ENCODE measurements at places on chromosomes 1 and 21. TPM values are rescaled to one million over a fixed set of nuclear protein-coding genes. Genes with fewer than 3 reads are reported as not detected.

LRRC53 gene
- total RNA-seq: not detected

GCSAML gene
- under 0.01 TPM for total RNA-seq

ALX3 gene
- not detected for total RNA-seq

DIO1 gene
- total RNA-seq: not detected

CRTC2 gene
- 2.5 TPM for total RNA-seq

MRPL24 gene
- total RNA-seq: 49.0 TPM

KCNK1 gene
- 32.8 TPM for total RNA-seq

NGF gene
- total RNA-seq: 7.9 TPM

Measured in uterine smooth muscle cell (primary cell).